CD4-positive, alpha-beta memory T cell (primary cell): ENCODE measurements at places on chromosomes 2 and 18. TPM values are rescaled to one million over a fixed set of nuclear protein-coding genes. Genes with fewer than 3 reads are reported as not detected.

RNU2-63P gene
- 7.0 TPM for polyA plus RNA-seq

GAL3ST2 gene
- polyA plus RNA-seq = 0.14 TPM

C2orf66 gene
- polyA plus RNA-seq = not detected

AQP12A gene
- polyA plus RNA-seq = not detected

ADRA2B gene
- not detected for polyA plus RNA-seq

NIF3L1 gene
- polyA plus RNA-seq = 22.4 TPM

SLC1A4 gene
- 2.0 TPM for polyA plus RNA-seq

GALR1 gene
- not detected for polyA plus RNA-seq

FAM124B gene
- 0.92 TPM for polyA plus RNA-seq

LIMS4 gene
- 8.0 TPM for polyA plus RNA-seq

TCF4 gene
- polyA plus RNA-seq = 0.11 TPM

MC4R gene
- polyA plus RNA-seq = not detected

RGPD4 gene
- not detected for polyA plus RNA-seq

ROCK1 gene
- polyA plus RNA-seq = 52.2 TPM

CLEC4F gene
- polyA plus RNA-seq = not detected

POTEI gene
- polyA plus RNA-seq = not detected

TNFRSF11A gene
- polyA plus RNA-seq = 0.49 TPM

PDCD1 gene
- 12.4 TPM for polyA plus RNA-seq

SNORC gene
- 0.14 TPM for polyA plus RNA-seq

DNAH7 gene
- not detected for polyA plus RNA-seq

CD8B gene
- 0.22 TPM for polyA plus RNA-seq

FLACC1 gene
- 0.39 TPM for polyA plus RNA-seq

PLA2R1 gene
- not detected for polyA plus RNA-seq

RNF152 gene
- polyA plus RNA-seq = not detected

ACMSD gene
- polyA plus RNA-seq = not detected

EDAR gene
- 3.5 TPM for polyA plus RNA-seq

SERPINB4 gene
- polyA plus RNA-seq = not detected

G6PC2 gene
- polyA plus RNA-seq = not detected

SMARCAL1 gene
- polyA plus RNA-seq = 22.2 TPM

MAPRE3 gene
- 1.3 TPM for polyA plus RNA-seq

MAP2 gene
- not detected for polyA plus RNA-seq

RETREG2 gene
- 76.5 TPM for polyA plus RNA-seq

GALNT3 gene
- 0.94 TPM for polyA plus RNA-seq

PPP1R1C gene
- not detected for polyA plus RNA-seq

CCDC74A gene
- 0.54 TPM for polyA plus RNA-seq

DSG4 gene
- polyA plus RNA-seq = not detected

NEU2 gene
- polyA plus RNA-seq = not detected
